Activated T-cell treated with anti-CD3 and anti-CD28 coated beads for 4 hours (primary cell): ENCODE measurements at places on chromosomes 3 and 15.

DNA sequence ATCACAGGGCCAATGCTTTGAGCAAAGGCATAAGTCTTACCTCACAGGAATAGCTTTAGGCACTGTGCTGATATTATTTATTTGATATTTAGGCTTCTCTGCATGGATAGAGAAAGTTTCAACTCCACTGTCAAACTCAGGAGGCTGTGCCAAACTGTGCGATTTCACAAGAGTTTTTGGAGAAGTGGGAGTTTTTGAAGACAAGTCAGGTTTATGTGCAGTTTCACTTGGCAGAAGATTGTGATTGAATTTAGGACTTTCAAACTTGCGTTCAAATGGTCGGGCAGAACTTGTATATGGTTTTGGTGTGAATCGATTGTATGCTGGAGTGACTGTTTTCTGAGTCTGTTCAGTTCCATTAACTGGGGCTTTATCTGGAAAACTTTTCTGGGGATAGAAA lies 113.7 kb downstream of the TJP1 start:
- DNase-seq: no peak

- DNase-seq: no peak
Observed at GRCh38 chr3:11774296-11774877, 72.3 kb downstream of the TAMM41 start.

GRCh38 chr3:100155128-100155527 lies 40.8 kb upstream of the FILIP1L start:
- no peak for DNase-seq

- DNase-seq: no peak
Observed at GRCh38 chr3:172155897-172156585, 116.7 kb downstream of the FNDC3B start.

DNA sequence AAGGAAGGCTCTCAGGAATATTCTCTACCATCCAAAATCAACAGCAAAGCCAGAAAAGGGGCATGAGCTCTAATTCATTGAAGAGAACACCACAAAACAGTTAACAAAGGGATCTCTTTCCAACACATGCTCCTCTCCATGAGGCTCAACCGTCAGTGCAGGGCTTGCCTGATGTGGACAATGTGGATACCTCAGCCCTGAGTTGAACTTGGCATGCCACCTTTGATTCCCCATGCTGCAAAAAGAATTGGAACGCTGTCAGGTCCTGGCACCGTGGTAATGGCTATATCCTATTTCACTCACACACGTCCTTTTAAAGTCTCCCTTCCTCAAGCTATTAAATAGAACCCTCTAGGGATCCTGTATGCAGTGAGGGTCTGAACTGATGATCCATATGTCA lies 30.7 kb upstream of the IP6K2 start:
- no peak for DNase-seq

DNA sequence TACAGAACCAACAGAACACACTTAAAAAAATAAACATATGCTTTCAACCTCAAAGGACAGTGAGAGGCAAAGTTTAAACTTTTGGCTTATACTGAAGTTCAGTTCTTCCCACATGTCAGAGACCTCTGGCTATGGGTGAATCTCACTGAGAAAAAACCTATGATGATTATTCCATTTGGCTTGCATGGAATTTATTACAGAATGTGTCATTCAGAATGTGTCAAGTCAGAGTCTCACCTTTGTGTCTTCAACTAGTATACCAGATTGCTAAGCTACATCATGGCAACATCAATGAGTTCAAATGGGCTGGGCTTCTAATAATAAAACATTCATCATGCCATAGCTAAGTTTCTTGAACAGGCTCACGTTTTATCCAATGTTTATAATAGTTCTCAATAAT lies 987.0 kb downstream of the NTRK3 start:
- DNase-seq: no peak

GRCh38 chr15:93245661-93246042 lies 156.6 kb upstream of the RGMA start:
- DNase-seq: no peak

GRCh38 chr3:140843656-140844055 lies 98.0 kb upstream of the SLC25A36 start:
- DNase-seq: no peak
